ENCODE measurements at places on chromosomes 4 and X. TPM values are rescaled to one million over a fixed set of nuclear protein-coding genes. Genes with fewer than 3 reads are reported as not detected.

Gene ANOS1
- 1.1 TPM for total RNA-seq

GRCh38 chr4:81353861-81354260 lies 117.8 kb downstream of the RASGEF1B start:
- no peaks in the 10 kb centered on the region for H3K4me1 ChIP-seq
- H3K4me3 ChIP-seq: no peak overlapping the region
- DNase-seq: no peak

Gene ELF2
- total RNA-seq: 52.1 TPM

GRCh38 chr4:94228493-94229216 lies 21.0 kb downstream of the SMARCAD1 start:
- H3K4me3 ChIP-seq: no peak overlapping the region
- peaks cover 10% of the 10 kb centered on the region for H3K4me1 ChIP-seq
- no peak overlapping the region for H3K27ac ChIP-seq
- H3K36me3 ChIP-seq: peaks cover 21% of the 10 kb centered on the region
- no peak for DNase-seq

DNA sequence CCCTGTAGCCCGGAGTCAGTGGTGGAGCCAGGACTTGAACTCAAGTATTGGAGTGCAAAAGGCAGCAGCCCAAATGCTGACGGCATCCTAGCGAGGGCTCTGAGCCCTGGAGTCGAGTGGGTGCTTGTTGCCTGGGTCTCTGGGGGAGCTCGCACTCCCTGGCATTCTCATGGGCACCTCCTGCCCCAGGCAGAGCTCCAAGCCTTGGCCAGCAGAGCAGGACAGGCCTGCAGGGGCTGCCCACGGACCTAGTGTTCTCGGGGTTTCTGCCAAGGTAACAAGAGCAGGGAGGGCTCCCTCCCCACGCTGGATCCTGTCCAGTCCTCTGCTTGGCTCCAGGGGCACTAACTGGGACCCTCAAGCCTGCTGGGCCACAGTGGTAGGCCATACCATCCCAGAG lies 17.6 kb upstream of the WFS1 start:
- no peaks in the 10 kb centered on the region for H3K36me3 ChIP-seq
- H3K4me3 ChIP-seq: no peak overlapping the region
- no peak for DNase-seq

DNA sequence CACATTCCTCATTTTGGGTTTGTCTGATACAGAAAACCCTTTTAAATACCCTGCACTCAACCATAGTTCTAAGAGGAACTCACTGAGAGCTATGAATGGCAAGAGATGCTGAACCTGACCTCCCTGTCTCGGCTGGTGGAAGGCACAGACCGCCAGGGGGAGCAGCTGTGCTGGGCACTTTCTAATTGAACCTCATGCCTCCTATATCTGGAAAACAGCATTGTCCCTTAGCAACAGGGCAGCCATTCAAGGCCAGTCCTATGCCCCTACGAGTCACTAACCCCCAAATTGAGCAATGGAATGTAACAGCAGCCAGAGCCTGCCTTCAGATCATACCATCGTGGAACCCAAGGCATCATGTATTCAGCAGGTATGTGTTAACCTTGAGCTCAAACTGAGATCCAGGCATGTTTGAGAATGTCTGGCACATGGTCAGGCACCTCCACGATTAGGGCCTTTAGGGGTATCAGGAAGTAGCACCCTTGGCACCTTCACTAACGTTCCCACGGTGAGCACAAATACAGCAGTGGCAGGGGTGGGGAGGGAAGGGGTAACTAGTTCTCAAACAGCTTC lies 5.1 kb downstream of the USP27X start:
- no peaks in the 10 kb centered on the region for H3K4me1 ChIP-seq
- H3K27ac ChIP-seq: no peak overlapping the region
- peak; percentile 88 for DNase-seq
- H3K27me3 ChIP-seq: no peaks in the 10 kb centered on the region
- H3K36me3 ChIP-seq: no peaks in the 10 kb centered on the region

DNA sequence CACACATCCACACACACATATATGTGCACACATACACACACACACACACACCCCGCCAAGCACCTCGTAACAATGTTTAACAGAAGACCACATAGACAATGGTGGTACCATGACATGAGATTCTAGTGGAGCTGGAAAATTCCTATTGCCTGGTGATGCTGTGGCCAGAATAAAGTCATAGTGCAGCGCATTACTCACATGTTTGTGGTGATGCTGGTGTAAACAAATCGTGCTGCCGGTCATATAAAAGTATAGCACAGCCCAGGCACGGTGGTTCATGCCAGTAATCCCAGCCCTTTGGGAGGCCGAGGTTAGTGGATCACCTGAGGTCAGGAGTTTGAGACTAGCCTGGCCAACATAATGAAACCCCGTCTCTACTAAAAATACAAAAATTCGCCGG lies 275.2 kb downstream of the TRIML1 start:
- no peaks in the 10 kb centered on the region for H3K27me3 ChIP-seq
- H3K4me3 ChIP-seq: no peak overlapping the region
- no peak overlapping the region for H3K27ac ChIP-seq
- no peak for DNase-seq

Gene RAI2
- total RNA-seq: under 0.01 TPM

GRCh38 chr4:52358366-52358765 lies 300.7 kb downstream of the USP46 start:
- H3K36me3 ChIP-seq: no peaks in the 10 kb centered on the region
- DNase-seq: no peak
- H3K27ac ChIP-seq: no peak overlapping the region
- no peaks in the 10 kb centered on the region for H3K4me1 ChIP-seq

DNA sequence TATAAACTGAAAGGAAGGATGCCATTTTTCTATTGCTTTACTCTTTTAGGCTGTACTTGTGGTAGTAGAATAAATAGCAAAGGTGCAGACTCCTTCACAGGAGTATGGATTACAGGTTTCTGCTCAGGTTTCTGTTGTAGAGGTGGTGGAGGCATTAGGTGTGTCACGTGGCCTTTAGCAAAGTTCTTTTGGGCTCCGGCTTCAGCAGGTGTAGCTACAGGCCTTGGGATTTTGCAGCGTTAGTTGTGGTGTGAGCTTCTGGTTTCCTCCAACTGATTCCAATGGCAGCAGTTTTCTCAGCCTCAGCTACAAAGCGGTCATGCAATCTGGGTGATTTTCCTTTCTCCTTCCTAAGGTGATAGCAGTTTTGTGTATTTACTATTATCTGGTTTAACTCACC lies 255.8 kb upstream of the GK2 start:
- H3K36me3 ChIP-seq: no peaks in the 10 kb centered on the region
- no peak for DNase-seq
- no peaks in the 10 kb centered on the region for H3K4me1 ChIP-seq
- no peaks in the 10 kb centered on the region for H3K27me3 ChIP-seq
- H3K4me3 ChIP-seq: no peak overlapping the region

- no peaks in the 10 kb centered on the region for H3K4me1 ChIP-seq
- H3K27me3 ChIP-seq: no peaks in the 10 kb centered on the region
- H3K4me3 ChIP-seq: no peak overlapping the region
- H3K27ac ChIP-seq: no peak overlapping the region
- no peaks in the 10 kb centered on the region for H3K36me3 ChIP-seq
- no peak for DNase-seq
These were observed 66.1 kb downstream of the CDS1 start for GRCh38 chr4:84648863-84649647.

DNA sequence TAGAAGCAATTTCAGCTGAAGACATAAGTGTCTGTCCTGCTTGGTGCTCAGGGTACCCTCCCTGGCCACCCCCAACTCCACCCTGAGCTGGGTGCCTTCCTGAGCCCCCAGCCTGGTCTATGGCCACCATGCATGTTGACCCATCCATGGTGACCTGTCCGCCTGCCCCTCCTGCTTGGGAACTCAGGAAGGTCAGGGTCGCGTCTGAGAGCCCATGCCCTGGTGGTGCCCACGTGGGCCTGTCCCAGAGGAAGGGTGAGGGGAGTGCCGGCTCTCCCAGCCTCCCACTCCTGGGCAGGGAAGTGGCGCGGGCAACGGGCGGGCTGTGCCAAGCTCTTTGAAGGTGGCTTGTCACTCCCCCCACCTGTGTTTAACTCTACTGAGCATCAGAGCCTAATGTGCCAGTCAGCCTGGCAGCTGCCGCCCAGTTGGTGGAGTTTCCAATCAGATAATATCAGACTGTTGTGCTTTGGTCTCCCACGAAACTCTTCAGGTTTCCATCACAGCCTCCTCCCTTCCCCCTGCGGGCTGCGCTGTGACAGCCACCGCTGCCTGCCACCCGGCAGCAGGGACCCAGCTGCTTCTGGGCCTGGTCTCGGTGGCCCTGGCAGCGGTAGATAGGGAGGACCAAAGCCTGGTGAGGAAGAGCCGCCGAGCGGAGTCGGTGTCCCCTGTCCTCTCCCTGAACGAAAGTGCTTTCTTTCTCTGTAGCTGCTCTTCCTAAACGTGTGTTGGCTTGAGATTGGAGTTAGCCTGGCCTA lies 4.8 kb downstream of the SH3BP2 start:
- H3K27me3 ChIP-seq: no peaks in the 10 kb centered on the region
- H3K36me3 ChIP-seq: peaks cover 5% of the 10 kb centered on the region
- H3K27ac ChIP-seq: no peak overlapping the region
- H3K4me3 ChIP-seq: no peak overlapping the region
- H3K4me1 ChIP-seq: peaks cover 49% of the 10 kb centered on the region

Gene HSD17B10
- total RNA-seq: 48.5 TPM

DNA sequence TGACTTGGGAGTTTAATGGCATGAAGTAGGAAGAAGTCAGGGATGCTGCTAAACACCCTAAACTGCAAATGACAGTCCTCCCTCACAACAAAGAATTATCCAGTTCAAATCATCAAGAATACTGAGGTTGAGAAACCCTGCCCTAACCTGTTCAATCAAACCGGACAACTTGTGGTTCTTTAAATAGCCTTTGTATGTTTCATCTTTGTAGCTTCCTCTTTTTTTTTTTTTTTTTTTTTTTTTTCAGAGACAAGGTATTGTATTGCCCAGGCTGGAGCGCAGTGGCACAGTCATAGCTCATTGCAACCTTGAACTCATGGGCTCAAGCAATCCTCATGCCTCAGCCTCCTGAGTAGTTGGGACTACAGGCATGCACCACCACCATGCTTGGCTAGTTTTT lies 52.5 kb upstream of the TTC29 start:
- H3K27me3 ChIP-seq: no peaks in the 10 kb centered on the region
- DNase-seq: no peak
- H3K4me1 ChIP-seq: no peaks in the 10 kb centered on the region
- H3K36me3 ChIP-seq: no peaks in the 10 kb centered on the region

- no peaks in the 10 kb centered on the region for H3K36me3 ChIP-seq
- H3K4me1 ChIP-seq: no peaks in the 10 kb centered on the region
- DNase-seq: no peak
- H3K27ac ChIP-seq: no peak overlapping the region
These were observed 370.0 kb downstream of the GPAT3 start for GRCh38 chr4:83905952-83906351.

DNA sequence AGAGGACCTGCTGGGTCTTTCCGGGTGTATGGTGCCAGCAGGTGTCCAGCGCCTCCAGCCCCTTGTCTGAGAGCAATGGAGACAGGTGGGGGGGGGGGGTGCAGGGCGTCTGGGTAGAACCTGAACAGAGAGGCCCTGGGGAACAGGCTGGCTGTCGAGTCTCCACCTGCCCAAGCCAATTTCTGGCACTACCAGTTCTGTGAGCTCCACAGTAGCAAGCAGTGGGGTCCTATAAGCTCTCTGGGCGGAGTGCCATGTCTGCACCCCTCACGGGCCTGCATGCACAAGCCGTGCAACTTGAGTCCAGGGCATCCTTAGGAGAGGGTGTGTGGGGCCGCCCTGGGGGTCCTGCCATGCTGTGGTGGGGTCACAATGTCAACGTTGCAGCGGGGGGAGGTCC lies 10.1 kb upstream of the FGFR3 start:
- H3K27ac ChIP-seq: no peak overlapping the region
- H3K4me3 ChIP-seq: no peak overlapping the region
- no peaks in the 10 kb centered on the region for H3K27me3 ChIP-seq
- H3K4me1 ChIP-seq: no peaks in the 10 kb centered on the region
- DNase-seq: no peak
- no peaks in the 10 kb centered on the region for H3K36me3 ChIP-seq

Gene PABPC1L2A
- not detected for total RNA-seq

Gene DDX53
- not detected for total RNA-seq

Gene ERAS
- total RNA-seq: not detected

DNA sequence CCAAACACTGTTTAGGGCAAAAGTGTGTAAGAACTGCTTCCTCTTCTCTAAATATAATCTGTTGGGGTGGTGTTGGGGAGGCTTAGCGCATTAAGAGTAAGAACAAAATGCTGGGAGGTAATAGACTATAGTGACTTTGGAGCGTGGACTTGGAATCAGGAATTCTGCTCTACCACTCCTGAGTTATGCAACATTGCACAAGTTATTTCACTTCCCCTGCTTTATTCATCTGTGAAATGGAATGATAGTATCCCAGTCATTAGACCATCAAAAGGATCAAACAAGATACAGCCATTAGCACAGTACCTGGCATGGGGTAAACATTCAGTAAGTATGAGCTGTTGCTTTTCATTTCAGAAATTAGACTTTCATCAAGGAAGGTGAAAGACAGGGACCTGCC lies 58.7 kb downstream of the IGFBP7 start:
- H3K4me1 ChIP-seq: peaks cover 33% of the 10 kb centered on the region
- H3K4me3 ChIP-seq: no peak overlapping the region
- peak overlapping the region; percentile 16 for H3K27ac ChIP-seq
- no peak for DNase-seq
- no peaks in the 10 kb centered on the region for H3K27me3 ChIP-seq

DNA sequence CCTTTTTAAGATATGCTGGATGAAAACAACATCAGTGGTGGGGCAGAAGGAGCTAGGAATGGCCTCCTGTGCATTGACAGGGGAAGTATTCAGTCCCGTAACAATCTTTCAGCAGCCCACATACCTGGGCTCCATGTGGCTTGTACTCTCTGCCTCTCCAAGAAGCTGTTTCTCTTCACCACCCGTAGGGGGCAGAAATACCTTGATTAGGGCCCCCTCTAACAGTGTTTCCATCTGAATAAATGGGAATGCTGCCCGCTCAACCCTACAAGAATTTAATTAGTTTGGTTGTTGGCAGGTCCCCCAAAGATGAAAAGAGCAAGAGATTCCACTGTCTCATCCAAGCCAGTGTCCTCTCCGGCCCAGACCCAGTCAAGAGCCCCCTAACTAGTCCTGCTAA lies 155.2 kb downstream of the SMIM20 start:
- H3K27me3 ChIP-seq: no peaks in the 10 kb centered on the region
- H3K4me3 ChIP-seq: no peak overlapping the region
- H3K36me3 ChIP-seq: no peaks in the 10 kb centered on the region
- DNase-seq: no peak

All from osteoblast (primary cell).